CD8-positive, alpha-beta memory T cell (primary cell): ENCODE measurements at places on chromosomes 4 and X. TPM values are rescaled to one million over a fixed set of nuclear protein-coding genes. Genes with fewer than 3 reads are reported as not detected.

CXorf38 gene
- 16.7 TPM for total RNA-seq

SHROOM4 gene
- total RNA-seq: not detected

SLC4A4 gene
- 1.2 TPM for total RNA-seq

C4orf54 gene
- not detected for total RNA-seq

GPRIN3 gene
- 15.6 TPM for total RNA-seq

- DNase-seq: no peak
- no peaks in the 10 kb centered on the region for H3K36me3 ChIP-seq
- H3K4me1 ChIP-seq: no peaks in the 10 kb centered on the region
- no peak overlapping the region for H3K4me3 ChIP-seq
- H3K27ac ChIP-seq: no peak overlapping the region
Observed at GRCh38 chrX:8755116-8755515, 23.2 kb upstream of the ANOS1 start.

- no peak overlapping the region for H3K4me3 ChIP-seq
- H3K36me3 ChIP-seq: no peaks in the 10 kb centered on the region
- no peak overlapping the region for H3K27ac ChIP-seq
- no peak for DNase-seq
- H3K27me3 ChIP-seq: no peaks in the 10 kb centered on the region
- H3K4me1 ChIP-seq: no peaks in the 10 kb centered on the region
Observed at GRCh38 chr4:164288578-164288977, 465.4 kb upstream of the SMIM31 start.

DNA sequence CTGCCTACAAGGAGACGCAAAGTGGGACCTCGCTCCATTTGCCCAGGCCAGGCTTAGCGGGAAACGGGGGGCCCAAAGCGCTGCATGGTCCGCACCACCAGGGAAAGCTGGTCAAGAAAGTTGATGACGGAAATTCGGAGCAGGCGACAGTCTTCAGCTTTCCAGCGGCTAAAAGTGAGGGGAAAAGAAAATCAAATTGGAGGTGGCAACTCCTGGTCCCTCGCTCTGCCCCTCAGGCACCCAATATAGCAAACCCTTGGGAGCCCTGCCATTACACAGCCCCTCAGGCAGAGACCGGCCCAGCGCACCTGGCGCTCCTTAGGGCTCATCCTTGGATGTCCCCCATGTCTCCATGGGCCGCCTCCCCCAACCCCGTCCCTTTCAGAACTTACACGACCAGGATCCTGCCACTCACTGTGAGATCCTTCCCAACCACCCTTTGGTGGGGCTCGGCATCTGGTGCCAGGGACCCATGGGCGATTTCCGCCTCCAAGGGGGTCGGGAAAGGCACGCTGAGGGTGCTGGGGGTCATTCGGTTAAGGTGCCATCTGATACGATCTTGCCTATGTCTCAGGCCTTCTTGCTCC, 1.1 kb downstream of the LAGE3 start:
- H3K4me3 ChIP-seq: peak overlapping the region; percentile 19
- peak overlapping the region; percentile 24 for H3K27ac ChIP-seq
- H3K36me3 ChIP-seq: no peaks in the 10 kb centered on the region

- no peak overlapping the region for H3K4me3 ChIP-seq
- H3K27me3 ChIP-seq: no peaks in the 10 kb centered on the region
- DNase-seq: no peak
- peaks cover 46% of the 10 kb centered on the region for H3K4me1 ChIP-seq
- H3K27ac ChIP-seq: no peak overlapping the region
Observed at GRCh38 chr4:73247100-73247499, 11.5 kb downstream of the ANKRD17 start.

GRCh38 chr4:101027721-101028120, 319.6 kb downstream of the PPP3CA start:
- H3K27ac ChIP-seq: no peak overlapping the region
- H3K36me3 ChIP-seq: no peaks in the 10 kb centered on the region
- no peaks in the 10 kb centered on the region for H3K27me3 ChIP-seq

DNA sequence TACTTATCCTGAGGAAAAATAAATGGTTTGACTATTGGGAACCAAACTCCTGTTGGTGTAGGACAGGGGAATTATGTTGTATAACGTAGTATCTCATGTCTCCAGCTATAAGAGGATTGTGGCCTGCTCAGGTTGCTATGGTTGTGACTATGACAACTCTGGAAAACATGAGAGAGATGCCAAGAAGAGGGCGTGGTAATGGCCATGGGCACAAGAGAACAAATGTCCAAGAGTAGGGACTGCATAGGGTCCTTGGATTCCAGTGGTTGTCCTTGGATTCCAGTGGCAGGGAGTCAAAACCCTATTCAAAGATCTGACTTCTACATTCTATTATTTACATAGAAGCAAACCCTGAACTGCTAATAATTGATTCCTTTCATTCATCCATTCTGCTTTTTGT, 6.8 kb upstream of the MOB1B start:
- H3K27me3 ChIP-seq: no peaks in the 10 kb centered on the region
- no peak overlapping the region for H3K27ac ChIP-seq
- H3K4me3 ChIP-seq: no peak overlapping the region
- H3K36me3 ChIP-seq: no peaks in the 10 kb centered on the region
- DNase-seq: no peak

- no peaks in the 10 kb centered on the region for H3K36me3 ChIP-seq
- no peaks in the 10 kb centered on the region for H3K4me1 ChIP-seq
- no peak for DNase-seq
- H3K27ac ChIP-seq: no peak overlapping the region
Observed at GRCh38 chrX:115535844-115536243, 25.1 kb upstream of the PLS3 start.

- no peak overlapping the region for H3K27ac ChIP-seq
- H3K27me3 ChIP-seq: no peaks in the 10 kb centered on the region
- H3K4me3 ChIP-seq: no peak overlapping the region
- DNase-seq: no peak
Observed at GRCh38 chrX:18591834-18592233, 80.1 kb downstream of the RS1 start.

GRCh38 chr4:2811830-2812611, 19.1 kb downstream of the SH3BP2 start:
- H3K36me3 ChIP-seq: no peaks in the 10 kb centered on the region
- H3K4me1 ChIP-seq: peaks cover 52% of the 10 kb centered on the region
- DNase-seq: peak; percentile 54
- peak overlapping the region; percentile 66 for H3K27ac ChIP-seq
- H3K27me3 ChIP-seq: no peaks in the 10 kb centered on the region

DNA sequence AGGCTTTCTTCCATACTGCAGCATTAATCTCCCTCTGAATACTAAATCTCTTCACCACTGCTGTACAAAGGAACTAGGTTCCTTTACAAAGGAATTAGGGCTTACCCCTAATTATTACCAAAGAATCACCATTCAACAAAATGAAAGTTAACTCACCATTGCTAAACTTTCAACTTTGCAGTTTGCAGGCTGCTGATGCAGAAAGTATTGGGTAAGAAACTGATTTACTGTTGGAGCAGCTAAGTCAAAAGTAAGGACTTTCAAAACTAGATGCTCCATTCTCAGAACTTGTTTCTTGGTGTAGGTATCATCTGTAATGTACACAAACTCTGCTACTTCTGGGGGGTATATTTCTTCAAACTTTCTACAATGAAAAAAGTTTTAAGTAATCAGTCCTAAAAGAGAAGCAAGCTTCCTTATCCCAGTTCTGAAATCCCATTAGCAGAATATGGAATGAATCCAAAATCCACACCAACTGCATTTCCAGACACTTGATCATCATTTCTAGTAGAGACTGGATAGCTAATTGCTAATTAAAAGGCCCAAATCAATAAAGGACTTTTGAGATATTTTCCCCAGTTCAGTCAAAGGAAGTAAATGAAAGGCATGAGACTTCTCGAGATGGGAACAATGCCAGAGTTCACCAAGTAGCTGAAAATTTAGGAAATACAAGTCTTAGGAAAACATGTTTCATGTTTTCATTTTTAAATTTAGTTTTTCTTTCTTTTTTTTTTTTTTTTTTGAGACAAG, 4.3 kb downstream of the CCNA2 start:
- DNase-seq: no peak
- no peak overlapping the region for H3K4me3 ChIP-seq
- no peak overlapping the region for H3K27ac ChIP-seq
- H3K27me3 ChIP-seq: no peaks in the 10 kb centered on the region

- no peaks in the 10 kb centered on the region for H3K4me1 ChIP-seq
- H3K4me3 ChIP-seq: no peak overlapping the region
- H3K36me3 ChIP-seq: no peaks in the 10 kb centered on the region
- no peaks in the 10 kb centered on the region for H3K27me3 ChIP-seq
- H3K27ac ChIP-seq: no peak overlapping the region
Observed at GRCh38 chrX:38192007-38192810, 28.5 kb downstream of the SRPX start.

- H3K36me3 ChIP-seq: no peaks in the 10 kb centered on the region
- H3K4me1 ChIP-seq: no peaks in the 10 kb centered on the region
- DNase-seq: no peak
Observed at GRCh38 chr4:62328526-62328925, 1128.4 kb downstream of the ADGRL3 start.

DNA sequence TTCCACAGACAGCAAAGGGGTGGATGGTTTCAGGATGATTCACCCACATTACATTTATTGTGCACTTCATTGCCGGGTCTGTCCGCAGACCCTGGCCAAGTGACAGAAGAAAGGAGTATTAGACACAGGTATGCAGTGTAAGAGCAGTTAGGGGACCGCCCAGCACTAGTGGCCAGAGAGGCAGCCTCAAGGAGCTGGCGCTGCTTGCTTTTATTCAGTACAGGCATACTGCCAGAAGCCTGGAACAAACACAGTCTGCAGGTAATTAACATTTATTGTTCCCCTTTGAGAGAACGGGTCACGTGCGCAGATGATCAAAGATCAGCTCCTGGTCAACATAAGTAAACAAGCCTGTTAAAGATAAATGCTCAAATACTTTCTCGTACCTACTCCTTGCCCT, 1639.0 kb upstream of the IGFBP7 start:
- no peaks in the 10 kb centered on the region for H3K27me3 ChIP-seq
- no peak overlapping the region for H3K27ac ChIP-seq
- no peak overlapping the region for H3K4me3 ChIP-seq
- no peaks in the 10 kb centered on the region for H3K4me1 ChIP-seq
- DNase-seq: no peak

GRCh38 chr4:4507923-4508322, 33.9 kb downstream of the STX18 start:
- H3K4me1 ChIP-seq: peaks cover 4% of the 10 kb centered on the region
- H3K27ac ChIP-seq: no peak overlapping the region
- H3K36me3 ChIP-seq: no peaks in the 10 kb centered on the region
- DNase-seq: no peak
- H3K4me3 ChIP-seq: no peak overlapping the region

GRCh38 chr4:100146756-100147155, 43.5 kb downstream of the DDIT4L start:
- DNase-seq: no peak
- H3K4me1 ChIP-seq: no peaks in the 10 kb centered on the region
- no peak overlapping the region for H3K27ac ChIP-seq
- no peak overlapping the region for H3K4me3 ChIP-seq
- H3K36me3 ChIP-seq: no peaks in the 10 kb centered on the region

- H3K27ac ChIP-seq: no peak overlapping the region
- H3K36me3 ChIP-seq: no peaks in the 10 kb centered on the region
- H3K4me3 ChIP-seq: no peak overlapping the region
- no peak for DNase-seq
- H3K27me3 ChIP-seq: no peaks in the 10 kb centered on the region
Observed at GRCh38 chr4:99131378-99131777, 12.7 kb downstream of the ADH4 start.

DNA sequence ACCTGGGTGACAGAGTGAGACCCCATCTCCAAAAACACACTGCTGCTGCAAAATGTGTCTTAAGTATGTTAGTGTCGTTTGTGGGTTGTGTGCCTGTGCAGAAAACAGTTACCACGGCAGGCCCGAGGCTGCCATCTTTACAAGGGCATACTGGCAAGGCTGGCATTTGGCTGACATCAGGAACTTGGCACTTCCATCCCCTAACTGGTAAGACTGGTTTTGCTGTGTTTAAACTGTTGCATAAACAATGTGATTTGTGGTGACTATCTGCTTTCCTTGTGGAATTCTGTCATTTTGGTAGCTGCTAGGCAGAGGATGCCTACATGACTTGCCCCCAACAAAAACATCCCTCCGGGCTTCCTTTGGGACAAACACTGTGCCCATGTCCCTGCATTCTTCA, 12.3 kb downstream of the LRP2BP start:
- H3K27ac ChIP-seq: no peak overlapping the region
- DNase-seq: no peak
- no peaks in the 10 kb centered on the region for H3K36me3 ChIP-seq
- peaks cover 4% of the 10 kb centered on the region for H3K4me1 ChIP-seq
- no peak overlapping the region for H3K4me3 ChIP-seq

GRCh38 chrX:42420426-42420825, 357.5 kb downstream of the PPP1R2C start:
- H3K4me3 ChIP-seq: no peak overlapping the region
- no peaks in the 10 kb centered on the region for H3K27me3 ChIP-seq
- H3K36me3 ChIP-seq: no peaks in the 10 kb centered on the region
- no peak overlapping the region for H3K27ac ChIP-seq
- DNase-seq: no peak

GRCh38 chrX:68375803-68376202, 57.5 kb downstream of the OPHN1 start:
- H3K27ac ChIP-seq: no peak overlapping the region
- no peak for DNase-seq
- H3K4me3 ChIP-seq: no peak overlapping the region
- H3K27me3 ChIP-seq: no peaks in the 10 kb centered on the region

GRCh38 chr4:4347585-4347984, 39.3 kb upstream of the NSG1 start:
- DNase-seq: no peak
- H3K27ac ChIP-seq: no peak overlapping the region
- H3K36me3 ChIP-seq: no peaks in the 10 kb centered on the region
- H3K27me3 ChIP-seq: no peaks in the 10 kb centered on the region

- H3K4me3 ChIP-seq: no peak overlapping the region
- H3K36me3 ChIP-seq: no peaks in the 10 kb centered on the region
- DNase-seq: no peak
Observed at GRCh38 chrX:153640736-153641575, 6.0 kb upstream of the DUSP9 start.

- H3K36me3 ChIP-seq: no peaks in the 10 kb centered on the region
- H3K4me1 ChIP-seq: no peaks in the 10 kb centered on the region
- no peak overlapping the region for H3K27ac ChIP-seq
- DNase-seq: no peak
Observed at GRCh38 chr4:175705407-175705806, 106.7 kb downstream of the GPM6A start.

- peaks cover 14% of the 10 kb centered on the region for H3K27me3 ChIP-seq
- H3K36me3 ChIP-seq: no peaks in the 10 kb centered on the region
- no peak within 1 kb of the TSS for H3K27ac ChIP-seq
- DNase-seq: peak; percentile 20
- peak within 1 kb of the TSS; percentile 19 for H3K4me3 ChIP-seq
Observed at GRCh38 chr4:125314676-125315575, at the start of gene FAT4. Gene FAT4, plus strand, starts transcription at chr4:125314955. Its CDS starts 1,457 bp downstream, at chr4:125316412.

DNA sequence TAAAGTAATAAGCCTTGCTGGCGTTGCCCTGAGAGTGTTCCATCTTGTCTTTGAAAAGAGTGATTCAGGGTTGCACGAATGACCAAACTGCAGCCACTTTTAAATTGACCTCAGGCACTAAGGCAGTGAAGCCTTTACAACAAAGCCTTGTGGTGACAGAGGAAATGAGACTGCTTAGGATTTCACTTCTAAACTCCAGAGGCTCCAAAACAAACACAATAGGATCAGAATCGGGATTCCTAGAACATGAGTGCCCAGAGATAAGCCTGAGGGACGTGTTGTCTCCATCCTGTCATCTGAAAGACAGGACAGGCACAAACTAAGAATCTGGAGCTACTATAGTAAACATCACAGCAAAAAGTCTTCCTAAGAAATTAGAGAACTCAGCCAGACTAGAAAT, 405.2 kb downstream of the PPARGC1A start:
- no peaks in the 10 kb centered on the region for H3K27me3 ChIP-seq
- no peak overlapping the region for H3K27ac ChIP-seq
- H3K4me1 ChIP-seq: no peaks in the 10 kb centered on the region
- no peaks in the 10 kb centered on the region for H3K36me3 ChIP-seq
- no peak for DNase-seq
- no peak overlapping the region for H3K4me3 ChIP-seq
